BE2C (cell line): ENCODE measurements at places on chromosomes 3 and 15.

- DNase-seq, result peak; percentile 92
Measured at GRCh38 chr3:128412180-128413002, 54.3 kb downstream of the DNAJB8 start.

DNA sequence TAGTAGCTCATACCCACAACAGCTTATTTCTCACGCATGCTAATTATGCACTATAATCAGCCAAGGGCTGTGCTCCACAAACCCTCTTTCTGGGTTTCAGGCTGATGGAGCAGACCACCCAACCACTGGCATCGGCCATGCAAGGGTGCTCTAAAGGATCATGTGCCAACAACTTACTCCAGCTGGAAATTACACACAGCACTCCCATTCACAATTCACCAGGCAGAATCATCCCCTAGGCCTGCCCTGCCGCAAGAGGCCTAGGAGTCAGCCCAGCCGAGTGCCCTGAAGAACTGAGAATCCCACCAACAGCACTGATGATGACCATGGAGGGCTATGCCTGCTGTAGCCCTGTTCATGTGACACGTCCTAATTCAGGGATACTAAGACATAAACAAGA is 216.2 kb upstream of the CHRNA7 start:
- no peak for DNase-seq

DNA sequence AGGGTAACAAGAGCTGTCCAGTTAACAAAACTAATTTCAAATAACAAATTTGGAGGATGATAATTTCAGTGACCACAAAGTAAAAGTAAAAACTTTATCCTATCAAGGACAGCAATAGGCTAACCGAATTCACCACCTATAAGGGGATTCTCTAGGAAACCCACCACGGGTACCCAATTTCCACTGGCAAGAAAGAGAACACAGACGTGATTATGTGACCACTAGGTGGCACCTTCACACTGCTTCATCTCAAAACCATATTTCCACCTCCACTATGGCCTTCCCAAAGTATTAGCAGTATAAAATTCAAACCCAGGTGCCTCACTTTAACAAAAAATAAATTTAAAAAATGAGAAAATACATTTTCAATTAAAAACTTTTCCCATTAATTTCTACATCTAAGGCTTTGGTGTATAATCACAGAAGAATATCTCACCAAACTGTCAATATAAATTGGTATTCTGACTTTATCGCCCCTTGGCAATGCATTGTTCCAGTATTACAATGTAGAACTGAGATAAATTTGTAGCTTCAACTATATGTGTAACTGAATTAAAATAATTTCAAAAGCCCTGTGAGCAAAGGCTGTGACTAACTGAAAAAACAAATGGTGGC is 96.5 kb downstream of the FSIP1 start:
- peak; percentile 57 for DNase-seq

- no peak for DNase-seq
Measured at GRCh38 chr3:27076815-27077630, 292.2 kb downstream of the NEK10 start.
